T1000 (cell line): ENCODE measurements at places on chromosomes 2 and 18.

DNA sequence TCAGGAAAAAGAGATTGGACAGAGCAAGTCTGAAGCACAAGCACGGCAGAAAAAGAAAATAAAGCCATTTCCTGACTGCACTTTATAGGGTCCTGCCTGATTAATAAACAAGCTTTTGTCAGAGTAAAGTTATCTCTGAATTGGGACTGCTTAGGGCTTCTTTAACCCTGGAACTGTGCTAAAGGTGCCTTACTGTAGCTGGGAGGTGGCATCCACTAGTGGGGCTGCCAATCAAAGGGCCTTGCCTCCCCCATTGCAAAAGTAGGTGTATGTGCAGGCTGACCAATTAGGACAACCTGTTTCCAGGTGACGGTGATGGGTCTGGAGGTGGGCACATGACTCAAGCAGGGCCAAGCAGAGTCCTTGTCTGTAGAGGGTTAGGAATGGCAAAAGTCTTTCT lies 57.4 kb upstream of the RAPH1 start:
- no peak for DNase-seq

DNA sequence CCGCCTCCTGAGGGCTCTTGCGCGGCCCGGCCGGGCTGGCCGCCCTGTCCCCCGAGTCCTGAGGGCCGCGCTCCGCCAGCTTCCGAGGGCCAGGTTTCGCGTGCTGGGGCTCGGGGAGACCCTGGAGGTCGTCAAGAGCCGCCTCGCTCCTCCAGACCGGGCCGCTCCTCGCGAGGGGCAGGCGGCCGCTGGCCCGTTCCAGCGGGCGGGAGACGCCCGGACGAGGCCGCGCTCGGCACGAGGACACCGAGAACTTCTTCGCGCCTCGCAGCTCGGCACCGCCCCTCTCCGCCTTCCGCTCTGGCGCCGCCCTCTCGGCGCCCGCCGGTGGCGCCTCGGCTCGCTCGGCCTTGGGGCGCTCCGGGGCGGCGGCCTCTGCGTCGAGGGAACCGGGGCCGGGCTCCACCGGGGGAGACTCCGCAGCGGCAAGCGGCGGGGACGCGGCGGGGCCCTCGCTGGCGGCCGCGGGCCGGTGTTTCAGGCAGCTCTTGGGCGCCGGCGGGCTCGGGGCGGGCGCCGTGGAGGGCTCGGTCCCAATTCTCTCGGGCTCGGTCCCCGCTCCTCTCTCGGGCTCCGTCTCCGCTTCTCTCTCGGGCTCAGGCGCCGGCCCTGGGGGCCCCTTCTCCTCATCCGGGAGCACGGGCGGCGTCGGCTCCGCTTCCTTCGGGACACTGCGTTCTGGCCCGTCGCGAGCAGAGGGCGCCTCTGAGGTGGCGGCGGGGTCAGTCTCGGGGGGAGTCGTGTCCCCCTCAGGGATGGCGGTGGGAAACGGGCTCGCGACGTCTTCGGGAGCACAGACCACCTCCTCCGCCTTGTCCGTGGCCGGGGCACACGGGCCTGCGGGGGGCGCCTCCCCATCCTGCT lies 91.6 kb upstream of the MGAT4A start:
- no peak for DNase-seq

DNA sequence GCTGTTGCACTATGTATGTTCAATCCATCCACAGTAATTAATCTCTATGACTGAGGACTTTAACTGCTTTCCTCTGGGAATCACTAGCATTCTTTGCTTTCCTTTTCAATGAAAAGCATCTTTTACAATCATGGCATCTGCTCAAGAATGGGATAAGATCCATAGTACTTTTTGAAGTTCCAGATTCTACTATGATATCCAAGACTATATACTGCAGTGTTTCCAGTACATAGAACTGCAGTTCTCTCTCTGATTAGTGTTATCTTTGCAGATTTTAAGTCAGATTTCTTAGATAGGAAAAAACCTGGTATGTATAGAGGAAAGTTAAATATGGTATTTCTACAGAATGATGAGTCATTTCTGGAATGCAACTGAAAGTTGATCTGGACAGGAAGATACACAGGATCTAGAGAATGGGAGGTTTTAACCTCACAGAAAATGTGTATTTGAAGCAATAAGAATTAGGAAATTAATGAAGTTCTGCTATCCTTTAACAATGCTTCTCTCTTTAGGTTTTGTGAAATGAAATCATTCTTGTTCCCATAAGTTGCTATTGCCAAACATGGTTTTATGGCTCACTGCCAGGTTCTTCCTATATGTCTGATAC lies 670.7 kb downstream of the ERBB4 start:
- DNase-seq, result no peak

DNA sequence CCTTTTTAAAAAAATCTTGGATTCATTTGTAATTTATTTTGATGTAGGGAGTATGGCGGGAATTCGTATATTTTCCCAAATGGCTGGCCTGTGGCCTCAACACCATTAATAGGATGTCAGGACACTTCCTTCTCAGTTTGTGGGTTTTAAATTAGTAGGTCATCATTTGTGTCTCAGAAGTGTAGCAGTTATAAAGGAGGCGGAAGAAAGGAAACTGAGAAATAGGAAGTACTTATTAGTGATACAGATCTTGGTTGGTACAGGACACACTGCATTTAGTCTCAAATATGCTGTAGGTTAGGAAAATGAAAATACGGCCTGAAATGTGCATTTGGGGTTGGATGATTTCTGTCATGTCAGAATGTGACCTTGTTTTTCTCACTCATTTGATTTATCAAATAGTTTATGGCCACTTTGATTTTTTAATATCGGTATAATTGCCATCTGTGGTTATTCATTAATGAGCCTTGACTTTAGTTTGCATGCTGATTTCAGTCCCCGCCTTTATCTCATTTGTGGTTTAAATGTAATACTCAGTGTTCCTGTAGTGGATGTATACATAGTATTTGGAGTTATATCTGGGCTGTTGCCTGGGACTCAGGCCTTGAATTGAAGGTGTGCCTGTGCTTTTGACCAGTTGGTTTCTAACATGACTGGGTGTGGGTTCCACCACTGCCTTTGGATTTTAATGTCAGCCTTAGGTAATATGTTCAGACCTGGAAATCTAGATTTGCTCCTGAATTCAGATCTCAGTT lies 31.4 kb downstream of the ZCCHC2 start:
- no peak for DNase-seq

DNA sequence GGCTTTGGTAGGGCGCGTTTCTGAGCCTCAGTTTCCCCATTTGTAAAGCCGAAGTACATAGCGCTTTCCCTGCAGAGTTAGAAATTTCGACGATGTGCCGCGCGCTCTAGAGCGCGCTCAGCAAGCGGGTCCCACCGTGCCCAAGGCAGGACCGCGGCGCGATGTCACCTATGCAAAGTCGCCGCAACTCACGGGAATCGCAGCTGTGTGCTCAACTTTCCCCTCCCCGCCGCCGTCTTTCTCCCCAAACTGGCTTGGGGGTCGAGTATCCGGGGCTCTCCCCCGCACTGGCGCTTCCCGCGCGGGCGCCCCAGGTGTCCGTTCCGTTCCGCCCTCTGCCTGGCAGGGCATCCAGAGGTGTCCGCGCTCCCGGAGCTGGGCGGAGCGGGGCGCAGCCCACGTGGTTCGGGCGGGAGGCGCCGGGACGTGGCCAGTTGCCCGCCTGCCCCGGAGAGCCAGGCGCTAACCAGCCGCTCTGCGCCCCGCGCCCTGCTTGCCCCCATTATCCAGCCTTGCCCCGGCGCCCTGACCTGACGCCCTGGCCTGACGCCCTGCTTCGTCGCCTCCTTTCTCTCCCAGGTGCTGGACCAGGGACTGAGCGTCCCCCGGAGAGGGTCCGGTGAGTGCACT lies at the start of gene MLPH:
MLPH (plus strand) TSS at position 433 of the 630 bp plus-strand sequence. CDS start 6,176 bp downstream, outside the sequence.
- DNase-seq, result no peak
